Karpas-422 (cell line): ENCODE measurements at places on chromosomes 6 and 20.

- no peak for DNase-seq
Observed at GRCh38 chr6:31378062-31378720, 21.2 kb upstream of the HLA-B start.

DNA sequence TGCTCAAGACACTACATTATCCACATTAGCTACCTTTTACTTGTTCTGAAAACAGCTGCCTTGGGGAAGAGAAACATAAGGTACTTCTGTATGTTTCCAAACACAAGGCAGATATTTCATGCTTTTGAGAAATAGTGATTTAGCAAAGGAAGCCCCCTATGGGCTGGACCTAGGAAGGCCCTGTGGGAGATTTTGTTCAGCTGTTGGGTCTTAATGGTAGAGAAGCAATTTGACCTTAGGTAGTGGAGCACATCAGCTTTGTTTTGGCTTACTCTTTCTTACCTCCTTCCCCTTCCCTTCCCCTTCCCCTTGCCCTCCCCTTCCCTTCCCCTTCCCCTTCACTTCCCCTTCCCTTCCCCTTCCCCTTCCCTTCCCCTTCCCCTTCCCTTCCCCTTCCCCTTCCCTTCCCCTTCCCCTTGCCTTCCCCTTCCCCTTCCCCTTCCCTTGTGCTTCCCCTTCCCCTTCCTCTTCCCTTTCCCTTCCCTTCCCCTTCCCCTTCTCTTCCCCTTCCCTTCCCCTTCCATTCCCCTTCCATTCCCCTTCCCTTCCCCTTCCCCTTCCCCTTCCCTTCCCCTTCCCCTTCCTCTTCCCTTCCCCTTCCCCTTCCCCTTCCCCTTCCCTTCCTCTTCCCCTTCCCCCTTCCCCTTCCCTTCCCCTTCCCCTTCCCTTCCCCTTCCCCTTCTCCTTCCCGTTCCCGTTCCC lies 84.6 kb downstream of the ANKS1A start:
- peak; percentile 48 for DNase-seq

GRCh38 chr20:41392871-41393704 lies 26.5 kb upstream of the EMILIN3 start:
- DNase-seq = no peak

- DNase-seq = no peak
Observed at GRCh38 chr6:170082531-170083187, 208.2 kb downstream of the DLL1 start.

- no peak for DNase-seq
Observed at GRCh38 chr6:1615151-1615852, 5.6 kb downstream of the FOXC1 start.

DNA sequence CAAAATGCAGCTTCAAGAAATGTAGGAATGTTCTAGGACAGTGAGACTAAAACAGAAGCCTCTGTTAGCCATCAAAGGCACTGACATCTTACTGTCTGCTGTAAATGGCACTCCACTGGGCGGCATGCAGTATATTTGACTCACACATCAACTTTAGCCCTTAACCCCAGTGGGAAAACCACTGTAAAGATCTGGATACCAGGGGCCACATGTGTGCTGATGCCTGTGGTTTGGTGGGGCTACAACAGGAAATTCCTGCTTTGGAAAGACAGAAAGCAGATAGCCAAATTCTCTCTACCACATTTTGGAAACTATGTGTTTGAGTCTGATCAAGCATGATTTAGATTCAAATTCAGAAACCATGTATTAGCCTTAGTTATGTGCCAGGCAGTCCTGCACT lies 4.3 kb downstream of the PFDN4 start:
- no peak for DNase-seq

- peak; percentile 6 for DNase-seq
Observed at GRCh38 chr6:3545156-3545555, 88.3 kb upstream of the SLC22A23 start.

- no peak for DNase-seq
Observed at GRCh38 chr20:52295556-52295955, 104.0 kb upstream of the ZFP64 start.

GRCh38 chr6:122931916-122932315 lies 64.1 kb upstream of the CLVS2 start:
- DNase-seq = no peak

DNA sequence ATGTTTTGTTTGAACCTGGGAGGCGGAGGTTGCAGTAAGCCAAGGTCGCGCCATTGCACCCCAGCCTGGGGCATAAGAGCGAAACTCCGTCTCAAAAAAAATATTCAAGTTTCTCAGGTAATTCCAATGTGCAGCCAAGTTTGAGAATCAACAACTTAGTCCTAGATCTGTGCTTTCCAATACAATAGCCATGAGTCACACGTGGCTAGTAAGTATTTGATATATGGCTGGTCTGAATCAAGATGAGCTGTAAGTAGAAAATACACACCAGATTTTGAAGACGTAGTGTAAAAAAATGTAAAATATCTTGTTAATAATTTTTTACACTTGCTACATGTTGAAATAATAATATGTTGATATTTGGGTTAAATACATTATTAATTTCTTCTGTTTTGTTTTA lies 35.0 kb upstream of the BTBD3 start:
- no peak for DNase-seq

DNA sequence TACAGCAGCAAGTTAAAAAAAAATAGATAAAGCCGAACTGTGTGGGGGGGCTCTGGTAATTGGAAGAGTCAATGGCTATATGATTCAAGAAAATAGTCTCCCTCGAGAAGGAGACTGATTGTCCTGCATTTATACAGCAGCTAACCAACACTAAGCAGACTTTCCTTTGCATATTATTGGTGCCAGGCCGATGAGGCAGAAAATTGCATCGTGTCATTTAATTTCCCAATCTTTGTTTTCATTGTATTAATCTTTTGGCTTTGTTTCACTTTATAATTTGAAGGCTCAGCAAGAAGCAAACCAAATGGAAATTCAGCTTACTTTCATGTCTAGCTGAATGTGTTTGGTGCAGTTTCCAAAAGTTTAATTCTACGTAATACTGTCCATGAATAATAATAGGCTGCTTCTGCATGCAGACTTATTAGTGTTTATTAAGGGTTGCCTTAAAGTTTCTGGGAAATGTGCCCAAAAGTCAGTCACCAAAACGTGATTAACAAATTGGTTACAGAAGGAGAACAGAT lies 258.5 kb downstream of the HACE1 start:
- no peak for DNase-seq

GRCh38 chr6:26033941-26034354 lies 53.3 kb upstream of the HFE start:
- no peak for DNase-seq

DNA sequence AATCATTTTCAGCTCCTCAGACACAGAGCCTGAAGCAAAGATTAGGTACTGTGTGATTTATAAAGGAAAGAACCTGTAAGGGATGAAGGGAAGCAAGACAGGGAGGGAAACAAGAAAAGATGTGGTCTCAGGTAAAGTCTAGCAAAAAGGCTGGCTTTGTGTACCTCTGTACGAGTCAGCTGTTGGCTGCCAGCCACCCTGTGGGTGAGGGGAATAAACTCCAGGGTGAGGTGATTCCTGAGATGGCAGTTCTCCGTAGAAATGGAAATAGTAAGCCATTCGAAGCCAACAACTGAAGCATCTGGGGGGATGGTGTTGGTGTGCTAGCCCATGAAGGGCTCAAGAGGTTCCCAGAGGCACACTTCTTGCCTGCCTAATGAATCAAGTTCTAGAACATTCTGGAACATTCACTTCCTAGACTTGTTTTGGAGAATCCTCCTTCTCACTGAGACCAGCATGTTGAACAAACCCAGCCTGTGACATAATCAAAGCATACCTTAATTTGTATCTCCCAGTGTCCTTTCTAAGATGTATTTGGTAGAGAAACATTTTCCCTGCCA lies 10.6 kb upstream of the TTPAL start:
- DNase-seq = no peak

- DNase-seq = no peak
Observed at GRCh38 chr6:170448751-170449630, 104.1 kb downstream of the PSMB1 start.

- no peak for DNase-seq
Observed at GRCh38 chr6:98824902-98825599, 9.3 kb upstream of the POU3F2 start.

DNA sequence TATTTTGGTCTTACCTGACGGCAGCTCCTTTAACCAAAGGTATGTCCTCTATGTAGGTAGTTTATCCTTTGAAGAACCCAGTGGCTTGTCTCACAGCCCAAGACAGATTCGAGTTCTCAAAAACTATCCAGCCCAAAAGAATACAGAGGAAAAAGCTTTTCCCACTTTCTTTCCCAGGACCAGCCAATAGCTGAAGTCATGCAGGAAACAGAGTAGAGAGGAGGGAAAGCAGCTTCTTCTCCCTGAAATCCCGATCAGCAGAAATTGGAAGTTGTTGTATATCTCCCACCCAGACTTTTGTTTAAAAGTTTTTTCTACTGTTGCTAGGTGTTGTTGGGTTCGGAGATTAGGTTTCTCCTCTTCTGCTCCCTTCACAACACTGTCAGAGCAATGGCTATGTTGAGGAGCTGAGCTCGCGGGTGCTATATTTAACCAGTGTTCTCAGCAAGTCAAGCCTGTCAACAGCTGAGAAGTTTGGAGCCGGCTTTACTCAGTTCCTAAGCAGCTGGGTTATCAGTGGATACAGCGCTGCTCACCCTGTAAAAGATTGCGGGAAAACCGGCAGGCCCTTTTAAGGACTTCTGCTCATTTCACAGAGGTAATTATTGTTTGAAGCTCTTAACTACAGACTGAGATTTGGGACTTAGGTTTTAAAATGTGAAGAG lies at the start of gene FILIP1:
Gene FILIP1, minus strand, starts transcription at position 401 of the 665 bp plus-strand sequence. CDS start 78,828 bp downstream, outside the sequence.
- DNase-seq = no peak

GRCh38 chr6:91198588-91199255 lies 611.9 kb upstream of the MAP3K7 start:
- DNase-seq = no peak

DNA sequence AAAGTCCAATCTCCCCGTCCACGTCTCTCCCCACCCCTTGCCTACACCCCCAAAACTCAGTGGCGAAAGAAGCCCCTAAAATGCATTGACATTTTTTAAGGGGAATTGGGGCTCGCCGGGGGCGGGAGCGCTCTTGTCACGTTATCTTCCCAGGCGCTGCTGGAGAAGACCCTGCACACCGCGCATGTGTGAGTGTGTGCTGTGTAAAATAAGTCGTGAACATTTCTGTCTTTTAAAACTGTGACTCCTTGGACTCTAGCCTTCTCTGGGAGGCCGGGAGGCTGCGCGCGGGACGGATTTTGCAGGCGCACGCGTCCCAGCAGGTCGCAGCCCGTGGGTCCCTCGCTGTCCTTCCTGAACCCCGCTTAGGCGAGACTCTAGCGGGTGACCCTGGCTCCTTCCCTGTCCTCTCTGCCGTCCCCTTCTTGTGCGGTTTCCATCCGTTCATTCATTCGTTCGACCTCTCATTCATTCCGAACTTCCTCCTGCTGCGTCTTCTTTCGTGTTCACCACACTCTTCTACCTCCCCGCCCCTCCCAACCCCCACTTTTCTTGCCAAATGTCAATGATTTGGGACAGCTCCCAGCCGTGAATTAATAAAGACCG lies 2.2 kb downstream of the NRN1 start:
- DNase-seq = peak; percentile 31

DNA sequence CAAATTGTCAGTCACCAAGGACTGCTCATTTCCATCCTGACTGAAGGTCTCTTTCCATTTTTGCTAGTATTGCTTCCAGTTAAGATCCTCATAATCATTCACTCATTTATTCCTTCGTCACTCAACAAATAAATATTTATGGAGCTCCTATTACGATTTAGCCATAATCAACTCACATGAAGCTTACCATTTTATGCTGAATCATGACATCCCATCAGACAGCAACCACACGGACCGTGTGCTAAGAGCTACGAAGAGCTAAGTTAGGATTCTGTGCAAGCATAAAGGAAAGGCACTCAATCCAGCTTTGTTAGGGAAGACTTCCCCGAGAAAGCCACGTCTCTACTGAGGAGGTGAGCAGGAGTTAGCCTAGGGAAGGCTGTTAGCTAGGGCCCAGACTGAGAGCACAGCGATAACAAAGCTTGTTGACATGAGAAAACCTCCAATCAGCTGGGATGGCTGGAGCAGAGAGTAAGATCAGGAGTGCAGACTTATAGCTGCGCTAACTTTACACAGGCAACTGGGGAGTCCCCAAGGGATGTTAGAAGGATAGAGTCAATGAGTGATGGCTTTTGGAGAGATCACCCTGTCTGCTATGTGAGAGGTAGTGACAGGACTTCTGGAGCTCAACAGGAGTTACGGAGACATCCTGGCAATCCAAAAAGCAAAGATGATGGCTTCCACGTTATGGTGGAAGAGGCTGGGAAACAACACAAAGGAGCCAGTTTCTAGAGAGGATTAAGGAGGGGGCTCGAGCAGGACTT lies 2.6 kb upstream of the GID8 start:
- no peak for DNase-seq

DNA sequence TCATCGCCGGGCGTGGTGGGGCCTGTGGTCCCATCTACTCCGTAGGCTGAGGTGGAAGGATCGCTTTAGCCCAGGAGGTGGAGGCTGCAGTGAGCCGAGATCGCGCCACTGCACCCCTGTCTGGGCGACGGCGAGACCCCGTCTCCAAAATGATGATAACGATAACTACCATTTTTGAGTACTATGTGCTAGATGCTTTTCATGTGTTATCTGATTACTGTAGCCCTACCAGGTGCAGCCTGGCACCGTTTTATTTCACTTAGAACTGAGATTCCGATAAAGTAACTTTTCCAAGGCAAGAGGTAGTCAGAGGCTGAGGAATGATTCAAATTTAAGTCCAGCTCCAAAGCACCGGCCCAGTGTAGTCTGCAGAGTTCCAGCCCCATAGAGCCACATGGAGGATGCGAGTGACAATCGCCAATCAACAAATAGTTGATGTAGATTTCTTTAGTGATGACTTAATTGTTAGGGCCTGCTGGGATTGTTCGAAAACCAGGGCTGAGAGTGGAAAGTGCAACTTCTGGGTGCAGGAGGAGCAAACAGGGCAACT lies 727 bp downstream of the ERMARD start:
- DNase-seq = peak; percentile 69

- DNase-seq = no peak
Observed at GRCh38 chr6:153028286-153028685, 25.8 kb upstream of the MTRF1L start.

GRCh38 chr6:12963567-12963966 lies 247.0 kb downstream of the PHACTR1 start:
- DNase-seq = no peak

- DNase-seq = no peak
Observed at GRCh38 chr6:3690506-3690905, 61.0 kb downstream of the PXDC1 start.

- DNase-seq = no peak
Observed at GRCh38 chr6:84019141-84019841, 14.3 kb upstream of the MRAP2 start.

GRCh38 chr6:27829453-27830211 lies 82.6 kb downstream of the OR2B2 start:
- DNase-seq = peak; percentile 57
